ENCODE measurements at places on chromosomes 1 and 21.
A peak's percentile ranks its signal among the peaks of the same experiment; 100 is the strongest.

DNA sequence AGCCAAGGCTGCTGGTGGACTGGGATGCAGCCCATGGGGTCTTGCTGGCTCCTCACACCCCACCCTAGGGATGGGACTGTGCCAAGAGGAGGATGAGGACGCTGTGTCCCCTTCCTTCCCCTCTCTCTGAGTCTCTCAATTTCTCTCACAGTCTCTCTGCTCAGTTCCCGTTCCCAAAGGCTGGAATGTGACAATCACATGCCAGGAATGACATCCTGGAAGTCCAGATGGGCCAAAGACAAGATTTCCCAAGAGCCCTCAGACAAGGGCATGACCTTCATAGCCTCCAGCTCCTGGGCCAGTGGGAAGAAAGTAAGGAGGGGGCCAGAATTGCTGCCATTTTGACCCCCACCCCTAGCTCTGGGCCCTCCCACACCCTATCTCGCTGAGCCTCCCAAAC is 7.6 kb upstream of the CDCP2 start:
- DNase-seq: no peak

GRCh38 chr1:220188538-220188937 is 83.7 kb downstream of the RAB3GAP2 start:
- no peak for DNase-seq

- no peak for DNase-seq
Observed at GRCh38 chr1:45177452-45177851, 29.0 kb downstream of the ZSWIM5 start.

DNA sequence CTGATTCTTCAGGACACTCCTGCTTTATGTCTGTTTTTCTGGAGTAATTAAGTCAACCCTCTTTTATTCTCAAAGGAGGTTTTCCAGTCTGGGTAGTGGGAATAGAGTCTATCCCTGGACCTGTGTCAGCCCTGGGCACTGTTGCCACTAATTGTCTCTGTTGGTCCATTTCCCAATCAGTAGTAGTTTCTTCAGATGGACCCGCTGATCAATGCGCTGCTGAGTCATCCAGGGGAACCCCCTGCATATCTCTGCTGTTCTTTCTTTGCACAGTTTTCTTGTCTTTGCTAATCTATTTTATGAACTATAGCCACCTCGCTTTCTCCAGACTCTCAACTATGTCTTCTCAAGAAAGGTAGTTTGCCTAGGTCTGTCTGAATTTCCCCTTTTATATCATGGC is 82.5 kb downstream of the TNNI3K start:
- DNase-seq: no peak

GRCh38 chr1:110192541-110192940 is 17.6 kb upstream of the KCNC4 start:
- DNase-seq: no peak

GRCh38 chr1:28811766-28812668 is at the start of gene OPRD1:
Gene OPRD1 (plus strand): TSS chr1:28812170. CDS start chr1:28812384, 214 bp downstream.
- peak; percentile 52 for DNase-seq
